ENCODE measurements at places on chromosomes 13 and 19.

- DNase-seq, result no peak
These were observed 1.5 kb downstream of the CALM3 start for GRCh38 chr19:46602392-46603194.

- DNase-seq, result no peak
These were observed 31.5 kb upstream of the TPT1 start for GRCh38 chr13:45372189-45373161.

GRCh38 chr13:111857846-111858560 is 208.9 kb upstream of the SOX1 start:
- no peak for DNase-seq

- DNase-seq, result no peak
These were observed 295.4 kb downstream of the SLITRK6 start for GRCh38 chr13:85503797-85504196.

DNA sequence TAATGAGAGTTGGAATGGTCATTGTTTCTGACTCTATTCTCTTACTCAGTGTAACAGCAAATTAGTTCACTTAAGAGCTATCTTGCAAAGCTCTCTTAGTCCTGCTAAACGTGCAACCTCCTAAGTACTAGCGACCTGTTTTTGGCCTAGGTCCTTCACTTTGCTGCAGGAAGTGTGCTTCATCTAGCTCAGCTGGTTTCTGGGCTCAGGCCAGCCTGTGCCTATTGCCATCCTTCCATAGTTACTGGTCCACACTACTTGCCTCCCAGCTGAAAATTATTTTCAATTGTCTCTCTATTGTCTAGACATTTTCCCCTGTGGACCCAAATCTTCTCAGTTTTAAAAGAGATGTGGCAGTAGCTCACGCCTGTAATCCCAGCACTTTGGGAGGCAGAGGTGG is 561.3 kb downstream of the FGF9 start:
- DNase-seq, result no peak

DNA sequence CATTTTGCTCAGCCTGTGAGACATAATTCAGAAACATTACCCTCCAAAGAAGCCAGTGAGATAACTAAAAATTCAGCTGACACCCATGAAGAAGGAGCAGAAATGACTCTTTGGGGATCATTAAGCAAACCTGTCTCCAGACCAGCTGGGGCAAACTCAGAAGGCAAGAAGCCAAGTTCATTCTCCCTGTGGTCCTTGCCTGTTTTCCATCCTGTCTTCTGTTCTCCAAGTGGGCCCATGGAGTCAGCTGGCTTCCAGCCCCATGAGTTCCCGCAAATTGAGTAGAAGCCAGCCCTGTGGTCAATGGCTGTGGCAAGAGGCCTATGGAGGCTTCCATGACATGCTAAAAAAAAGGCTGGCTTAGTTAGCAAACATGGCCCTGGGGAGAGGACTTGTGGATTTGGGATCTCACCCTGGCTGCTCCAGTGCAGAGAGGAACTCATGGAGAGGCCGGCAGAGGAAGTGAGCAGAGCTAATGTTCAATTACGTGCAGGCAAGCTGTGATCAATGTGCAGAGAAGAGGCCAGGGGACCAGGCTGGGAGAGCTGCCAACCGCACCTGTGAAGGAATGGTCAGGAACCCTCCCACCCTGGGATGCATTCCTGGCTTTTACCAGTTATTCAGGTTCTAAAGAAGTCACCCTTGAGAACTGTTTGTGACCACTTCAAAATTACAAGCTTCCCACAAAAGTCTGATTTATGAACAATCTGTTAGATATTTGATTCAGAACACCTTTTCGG is 229.1 kb downstream of the TSHZ3 start:
- no peak for DNase-seq

DNA sequence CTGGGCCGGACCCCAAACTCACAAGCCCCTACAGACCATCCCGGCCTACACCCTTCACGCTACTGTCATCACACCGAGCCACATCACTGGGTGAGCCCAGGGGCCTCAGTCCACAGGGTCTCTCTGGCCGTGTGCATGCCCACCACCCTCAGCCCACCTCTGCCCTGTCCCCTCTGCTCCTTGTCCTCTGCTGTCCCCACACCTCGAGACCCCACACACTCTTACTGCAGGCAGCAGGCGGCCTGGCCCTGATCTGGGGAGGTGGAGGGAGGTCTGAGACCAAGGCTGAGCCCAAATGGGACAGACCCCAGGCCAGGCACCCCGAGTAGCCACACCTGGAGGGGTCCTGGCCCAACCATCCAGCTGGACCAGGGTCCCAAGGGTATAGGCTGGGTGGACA is 35.2 kb downstream of the PEPD start:
- DNase-seq, result peak; percentile 28

DNA sequence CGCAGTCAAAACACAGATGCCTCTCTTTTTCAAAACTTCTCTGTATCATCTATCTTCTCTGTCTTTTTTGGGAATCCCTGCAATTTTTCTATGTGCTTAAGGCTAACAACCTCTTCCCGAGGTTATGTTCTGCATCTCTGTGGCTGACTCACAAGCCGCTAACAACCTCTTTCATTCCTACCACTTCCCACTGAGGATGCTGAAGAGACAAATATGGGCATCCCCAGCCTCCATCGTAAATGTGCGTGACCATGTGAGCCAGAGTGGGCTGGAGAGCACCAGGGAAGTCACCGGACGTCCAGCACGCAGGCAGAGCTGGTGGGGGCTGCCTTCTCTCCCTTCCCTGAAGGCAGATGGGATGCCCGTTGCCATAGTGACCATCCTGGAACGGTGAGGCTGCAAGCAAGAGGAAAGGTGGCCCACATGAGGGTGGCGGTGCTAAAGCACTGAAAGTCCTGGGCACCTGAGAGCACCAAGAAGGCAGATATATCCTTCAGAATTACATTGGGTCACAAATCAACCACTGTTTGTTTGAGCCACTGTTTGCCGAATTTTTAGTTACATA is 122.8 kb downstream of the SHISA2 start:
- no peak for DNase-seq

GRCh38 chr19:52196256-52196967 is 6.6 kb downstream of the PPP2R1A start:
- no peak for DNase-seq

- DNase-seq, result no peak
These were observed 16.8 kb upstream of the NMRK2 start for GRCh38 chr19:3916033-3916432.

- no peak for DNase-seq
These were observed 2345.2 kb downstream of the PCDH9 start for GRCh38 chr13:64884976-64885375.

DNA sequence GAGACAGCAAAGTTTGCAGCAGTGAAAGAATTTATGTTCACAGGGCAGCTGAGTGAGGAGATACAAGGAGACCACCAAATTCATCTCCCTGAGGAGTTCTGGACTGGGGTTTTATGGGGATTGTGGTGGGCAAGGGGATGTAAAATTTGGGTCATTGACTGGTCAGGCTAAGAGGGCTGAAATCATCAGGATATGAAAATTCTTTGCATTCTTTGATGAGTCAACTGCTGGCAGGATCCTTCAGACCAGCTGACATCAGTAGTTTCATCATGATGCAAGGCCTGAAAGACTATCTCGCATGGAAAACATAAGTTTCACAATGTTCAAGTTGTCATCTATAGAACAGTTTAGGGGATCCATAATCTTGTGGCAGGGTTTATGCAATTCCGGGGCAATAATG is 869.5 kb upstream of the PCDH9 start:
- DNase-seq, result no peak

All from lower lobe of right lung (tissue), 2 donors.